Activated T-cell treated with anti-CD3 and anti-CD28 coated beads, Interleukin-2, amount 50 U/mL, for 4 hours (primary cell): ENCODE measurements at places on chromosomes 12 and 14. TPM values are rescaled to one million over a fixed set of nuclear protein-coding genes. Genes with fewer than 3 reads are reported as not detected.

DNA sequence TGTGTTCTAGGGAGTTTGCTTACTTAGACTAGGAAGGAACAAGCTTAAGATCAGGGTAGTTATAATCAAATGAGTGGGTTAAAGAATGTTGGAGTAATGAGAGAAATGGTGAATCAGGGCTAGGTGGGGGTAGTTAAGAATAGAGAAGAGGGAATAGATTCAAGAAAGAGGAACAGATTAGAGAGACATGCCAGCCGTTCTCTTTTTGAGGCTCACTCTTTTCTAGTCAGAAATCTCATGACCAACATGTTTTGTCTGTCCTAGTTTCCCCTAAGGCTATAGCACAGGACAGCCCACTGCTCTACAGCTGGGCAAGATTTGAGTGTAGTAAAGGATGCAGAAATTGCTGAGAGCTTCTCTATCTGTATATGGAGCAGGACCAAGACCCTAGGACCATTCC is 258.4 kb downstream of the AKAP6 start:
- no peak for DNase-seq

The KLRF1 gene
- total RNA-seq = not detected

DNA sequence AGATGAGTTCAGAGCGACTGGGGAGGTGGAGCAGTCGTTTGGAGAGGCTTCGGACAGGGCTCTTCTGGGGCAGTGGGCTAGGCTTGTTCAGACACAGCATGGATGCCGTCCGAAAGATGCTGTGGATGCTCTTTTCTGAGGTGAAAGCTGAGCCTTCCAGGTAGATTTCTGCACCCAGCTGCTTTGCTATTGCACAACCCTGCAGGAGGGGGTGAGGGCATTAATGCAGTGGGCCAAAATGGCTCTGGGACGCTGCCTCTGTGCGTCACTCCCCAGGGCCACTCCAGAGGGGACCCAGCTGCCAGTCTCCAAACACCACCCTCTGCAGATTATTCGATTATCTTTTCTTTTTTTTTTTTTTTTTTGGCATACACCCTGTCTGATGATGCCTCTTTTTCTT is 6.1 kb upstream of the DDX23 start:
- DNase-seq = no peak

The GDF3 gene
- total RNA-seq = not detected
